ENCODE measurements at places on chromosomes 3 and 15.

DNA sequence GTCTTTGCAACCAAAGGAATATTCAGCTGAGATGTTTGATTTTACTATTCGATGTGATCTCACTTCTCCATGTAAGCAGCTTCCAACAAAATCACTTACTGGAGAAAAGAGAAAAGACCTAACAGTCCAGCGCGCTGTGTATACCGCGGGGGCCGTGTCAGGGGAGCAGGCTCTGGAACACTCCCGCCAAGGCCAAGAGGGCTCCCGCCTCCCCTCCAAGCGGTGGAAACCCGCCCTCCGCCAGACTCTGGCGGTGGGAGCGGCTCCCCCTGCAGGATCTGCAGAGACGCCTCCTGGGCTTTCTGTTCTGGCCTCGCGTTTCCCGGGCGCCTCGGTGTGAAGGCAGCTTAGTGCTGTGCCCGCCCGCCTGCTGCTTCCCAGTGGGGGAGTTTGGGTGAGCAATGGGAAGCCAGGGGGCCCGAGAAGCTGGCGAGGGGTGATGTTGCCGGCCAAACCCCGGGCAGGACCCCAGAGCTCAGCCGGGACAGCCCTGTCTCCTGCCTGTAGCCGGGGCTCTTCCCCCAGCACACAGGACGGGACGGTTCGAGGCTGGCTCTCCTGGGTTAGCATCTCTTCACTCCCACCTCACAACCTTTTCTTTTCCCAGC lies 36.3 kb downstream of the CHST14 start:
- no peak for DNase-seq

GRCh38 chr15:34436956-34437442 lies 609 bp downstream of the GOLGA8A start:
- DNase-seq = no peak

- no peak for DNase-seq
Measured at GRCh38 chr3:178120367-178120766, 415.9 kb upstream of the KCNMB2 start.

GRCh38 chr3:150248888-150249681 lies 159.0 kb upstream of the TSC22D2 start:
- no peak for DNase-seq

GRCh38 chr15:57785039-57785438 lies 78.5 kb downstream of the POLR2M start:
- DNase-seq = no peak

DNA sequence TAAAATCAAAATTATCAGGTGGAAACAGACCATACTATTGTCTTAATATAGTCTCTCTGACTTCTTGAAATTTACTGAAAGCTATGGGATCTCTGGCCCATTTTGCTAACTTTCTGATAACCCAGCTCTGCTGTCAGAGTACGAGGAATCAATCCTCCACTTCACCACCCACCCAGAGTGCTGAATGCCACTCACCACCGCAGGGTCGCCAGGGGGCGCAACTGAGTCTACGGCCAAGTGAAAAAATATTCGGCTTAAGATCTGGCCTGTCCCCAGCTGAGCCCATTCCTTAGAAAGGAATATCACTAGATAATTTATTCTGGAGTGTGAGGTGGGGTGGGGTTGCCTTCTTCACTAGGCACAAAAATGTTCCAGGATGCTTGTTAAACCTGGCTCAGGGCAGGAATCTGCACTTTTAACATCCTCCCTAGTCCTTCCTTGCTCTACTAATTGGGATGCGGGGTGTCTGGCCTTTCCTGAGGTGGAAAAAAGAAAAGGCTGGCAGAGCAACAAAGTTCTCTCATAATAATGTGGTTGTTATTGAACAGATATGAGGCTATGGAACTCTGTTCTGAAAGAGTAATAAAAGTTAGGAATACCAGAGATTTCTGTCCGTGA lies 520.6 kb downstream of the MFSD1 start:
- peak; percentile 13 for DNase-seq

DNA sequence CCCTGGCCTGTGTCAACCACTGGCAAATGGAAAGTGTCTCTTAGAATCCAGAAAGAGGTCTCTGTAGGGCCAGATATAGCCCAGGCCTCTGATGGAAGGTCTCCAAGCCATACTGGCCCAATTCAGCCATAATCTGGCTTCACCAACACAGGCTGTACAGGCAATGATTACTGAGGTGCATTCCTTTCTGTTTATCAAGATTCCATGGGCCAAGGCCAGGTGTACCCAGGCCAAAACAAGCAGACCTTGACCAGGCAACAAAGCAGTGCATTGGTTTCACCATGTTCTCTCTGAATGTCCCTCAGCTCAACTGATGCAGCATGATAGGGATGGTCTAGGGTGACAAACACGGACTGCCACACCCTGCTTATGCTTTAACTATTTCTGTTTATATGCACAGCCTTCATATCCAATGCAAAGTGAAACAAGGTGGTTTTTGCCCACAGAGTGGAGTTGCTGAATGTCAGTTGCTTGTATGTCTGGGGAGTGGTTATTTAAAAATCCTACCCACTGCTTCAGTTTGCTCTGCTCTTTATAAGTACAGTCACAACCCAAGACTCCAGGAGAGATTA lies 25.2 kb downstream of the CCNL1 start:
- no peak for DNase-seq

GRCh38 chr3:156037356-156037755 lies 83.0 kb upstream of the KCNAB1 start:
- no peak for DNase-seq

- DNase-seq = no peak
Measured at GRCh38 chr15:99721896-99722295, 11.3 kb downstream of the LYSMD4 start.

DNA sequence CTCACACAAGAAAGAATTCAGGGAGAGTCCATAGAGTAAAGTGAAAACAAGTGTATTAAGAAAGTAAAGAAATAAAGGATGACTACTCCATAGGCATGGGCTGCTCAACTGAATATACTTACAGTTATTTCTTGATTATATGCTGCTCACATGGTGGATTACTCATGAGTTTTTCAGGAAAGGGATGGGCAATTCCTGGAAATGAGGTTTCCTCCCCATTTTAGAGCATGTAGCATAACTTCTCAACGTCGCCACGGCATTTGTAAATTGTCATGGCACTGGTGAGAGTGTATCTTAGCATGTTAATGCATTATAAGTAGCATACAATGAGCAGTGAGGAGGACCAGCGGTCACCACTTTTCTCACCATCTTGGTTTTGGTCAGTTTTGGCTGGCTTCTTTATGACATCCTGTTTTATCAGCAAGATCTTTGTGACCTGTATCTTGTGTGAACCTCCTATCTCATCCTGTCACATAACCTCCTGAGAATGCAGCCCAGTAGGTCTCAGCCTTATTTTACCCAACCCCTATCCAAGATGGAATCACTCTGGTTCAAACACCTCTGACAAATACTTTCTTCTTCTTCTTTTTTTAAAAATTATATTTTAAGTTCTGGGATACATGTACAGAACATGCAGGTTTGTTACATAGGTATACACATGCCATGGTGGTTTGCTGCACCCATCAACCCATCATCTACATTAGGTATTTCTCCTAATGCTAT lies 849.7 kb downstream of the TBL1XR1 start:
- no peak for DNase-seq

GRCh38 chr15:97840501-97840900 lies 120.0 kb upstream of the ARRDC4 start:
- DNase-seq = no peak

- no peak for DNase-seq
Measured at GRCh38 chr3:134749174-134749573, 45.9 kb upstream of the EPHB1 start.

DNA sequence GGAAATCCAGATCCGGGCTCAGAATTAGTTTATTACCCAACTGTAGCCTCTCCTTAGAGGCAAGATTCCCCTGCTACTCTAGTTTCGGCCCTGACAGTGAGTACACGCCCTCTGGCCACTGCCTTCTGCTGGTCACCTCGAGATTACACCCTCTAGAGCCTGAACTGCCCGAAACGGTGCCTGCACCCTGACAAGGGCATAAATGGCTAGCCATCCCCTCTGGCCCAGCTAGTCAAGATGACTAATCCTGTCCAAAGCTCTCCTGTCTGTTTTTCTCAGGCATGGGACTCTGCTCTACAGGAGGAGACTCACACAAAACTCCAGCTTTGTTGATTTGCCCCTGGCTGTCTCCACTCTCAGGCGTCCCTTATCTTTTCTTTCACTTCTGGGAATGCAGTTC lies 150.5 kb upstream of the UBE2E2 start:
- DNase-seq = no peak

- DNase-seq = no peak
Measured at GRCh38 chr3:101142160-101142559, 148.9 kb upstream of the ABI3BP start.

GRCh38 chr3:73319179-73319769 lies 257.8 kb downstream of the EBLN2 start:
- DNase-seq = no peak

GRCh38 chr3:121748680-121749275 lies 763 bp downstream of the GOLGB1 start:
- no peak for DNase-seq

- no peak for DNase-seq
Measured at GRCh38 chr15:83747718-83748110, 93.8 kb downstream of the ADAMTSL3 start.

DNA sequence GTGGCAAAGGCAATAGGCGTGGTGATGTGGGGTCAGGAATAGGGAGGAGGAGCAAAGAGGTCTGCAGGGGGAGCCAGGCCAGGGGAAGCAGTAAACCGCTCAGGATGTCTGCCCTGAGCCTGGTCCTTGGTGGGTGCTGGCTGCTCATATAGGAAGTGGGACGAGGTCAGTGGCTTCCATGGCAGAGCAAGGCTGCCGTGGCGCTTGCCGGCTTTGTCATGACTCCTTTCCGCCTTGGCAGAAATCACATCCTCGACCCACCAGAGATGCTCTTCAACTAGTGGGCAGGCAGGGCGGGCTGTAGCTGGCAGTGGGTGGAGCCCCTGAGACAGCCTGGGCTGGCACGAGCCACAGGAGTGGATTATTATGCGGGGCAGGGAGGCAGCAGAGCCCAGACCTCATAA lies 13.1 kb upstream of the SKOR1 start:
- DNase-seq = no peak

- no peak for DNase-seq
Measured at GRCh38 chr3:157930000-157930780, 176.0 kb downstream of the SHOX2 start.

DNA sequence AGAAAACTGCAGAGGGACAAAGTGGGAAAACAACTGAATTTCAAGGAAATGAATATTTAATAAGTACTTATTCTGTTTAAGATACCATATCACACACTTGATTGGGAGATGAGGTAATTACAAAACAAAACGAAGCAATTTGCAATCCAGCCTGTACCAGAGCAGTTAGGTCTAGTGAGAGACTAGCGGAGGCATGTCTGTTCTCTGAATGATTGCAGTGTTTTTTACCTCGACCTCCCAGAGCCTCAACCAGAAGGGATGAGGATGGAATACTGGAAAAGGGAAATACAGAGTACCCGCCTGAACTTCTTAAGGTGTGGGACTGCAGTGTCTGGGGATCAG lies 59.5 kb downstream of the PIK3CB start:
- no peak for DNase-seq

DNA sequence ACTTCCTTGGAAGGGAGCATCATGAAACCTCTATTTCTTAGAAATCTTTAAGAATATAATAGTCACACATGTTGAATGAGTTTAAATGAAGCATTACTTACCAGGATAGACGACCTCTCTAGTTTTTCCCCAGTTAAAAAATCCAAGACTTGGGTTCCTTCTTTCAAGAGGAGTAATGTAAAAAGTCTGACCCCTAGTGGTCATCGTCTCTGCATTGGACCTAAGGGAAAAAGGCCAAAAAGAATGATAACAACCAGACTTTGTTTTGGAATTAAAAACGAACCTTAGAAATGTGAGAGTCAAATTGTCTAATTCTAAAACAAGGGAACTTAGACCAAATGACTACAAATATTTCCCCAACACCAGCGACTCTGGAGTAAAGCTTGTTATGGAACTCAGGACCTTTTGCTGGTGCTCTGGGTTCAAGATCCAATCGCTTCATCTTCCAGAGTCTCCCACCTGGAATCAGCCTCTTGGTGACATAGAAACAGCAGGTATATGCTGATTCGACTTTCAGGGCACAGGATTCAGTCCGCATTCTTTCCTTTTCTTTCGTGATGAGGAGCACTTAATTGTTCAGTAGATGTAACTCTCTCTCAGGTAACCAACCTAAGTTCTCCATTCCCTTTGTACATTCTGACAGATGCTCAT lies 214.8 kb upstream of the TPRG1 start:
- DNase-seq = peak; percentile 24

- DNase-seq = no peak
Measured at GRCh38 chr3:159763011-159763601, 225.5 kb upstream of the IL12A start.

DNA sequence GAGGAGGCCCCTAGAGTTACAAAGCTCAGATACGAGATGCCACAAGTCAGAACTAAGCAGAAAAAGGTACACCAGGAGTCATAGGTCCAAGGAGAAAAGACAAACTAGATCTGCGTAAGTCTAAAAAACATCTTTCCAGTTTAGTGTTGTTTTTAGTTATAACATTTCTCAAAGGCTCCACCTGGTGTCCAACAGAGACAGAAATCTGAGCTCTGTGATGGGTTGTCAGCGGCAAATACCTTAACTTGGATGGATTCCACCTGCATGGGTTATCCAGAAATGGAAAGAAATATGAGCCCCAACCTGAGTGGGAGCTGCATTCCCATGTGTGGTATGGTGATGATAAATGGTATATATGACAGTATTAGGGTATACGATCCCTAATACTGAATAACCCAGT lies 238.6 kb upstream of the CHRM5 start:
- no peak for DNase-seq

DNA sequence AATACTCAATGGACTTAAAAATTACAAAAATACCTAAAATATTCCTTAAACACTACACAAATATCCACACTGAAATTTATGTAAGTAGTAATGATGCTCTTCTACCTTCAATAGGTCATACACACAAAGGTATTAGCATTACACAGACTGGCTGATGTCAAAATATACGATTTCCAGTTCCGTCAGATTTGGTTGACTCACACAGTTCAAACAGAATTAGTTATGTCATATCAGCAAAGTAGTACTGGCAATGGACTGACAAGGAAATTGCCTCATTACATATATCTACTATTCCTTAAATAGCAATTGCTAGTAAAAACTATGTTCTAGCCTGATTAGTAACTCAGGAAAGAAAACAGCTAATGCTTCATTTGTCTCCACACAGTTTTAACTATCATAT lies 70.8 kb downstream of the ADAM10 start:
- DNase-seq = no peak

DNA sequence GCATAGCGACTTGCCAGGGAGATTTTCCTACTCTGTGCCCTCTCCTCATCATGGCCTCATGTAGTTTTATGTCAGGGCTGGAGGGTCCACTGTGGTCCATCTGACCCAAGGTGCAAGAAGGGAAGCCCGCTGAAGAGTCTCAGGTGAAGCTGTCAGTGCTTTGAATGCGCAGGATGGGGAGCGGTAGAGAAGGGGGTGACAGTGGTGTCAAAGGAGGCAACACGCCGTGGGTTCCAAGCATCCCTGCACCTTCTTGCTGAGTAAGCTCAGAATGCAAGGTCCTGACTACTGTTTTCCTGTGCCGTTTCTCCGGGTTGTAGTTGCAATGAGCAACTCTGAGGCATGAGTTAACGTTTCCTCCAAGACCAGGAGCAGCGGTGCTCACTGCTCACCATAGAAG lies 44.9 kb upstream of the RAB6B start:
- DNase-seq = no peak

- no peak for DNase-seq
Measured at GRCh38 chr15:57541805-57542504, 49.7 kb upstream of the MYZAP start.

All from Panc1 (cell line).